GM12878 (cell line): ENCODE measurements at places on chromosomes 1 and 21.

DNA sequence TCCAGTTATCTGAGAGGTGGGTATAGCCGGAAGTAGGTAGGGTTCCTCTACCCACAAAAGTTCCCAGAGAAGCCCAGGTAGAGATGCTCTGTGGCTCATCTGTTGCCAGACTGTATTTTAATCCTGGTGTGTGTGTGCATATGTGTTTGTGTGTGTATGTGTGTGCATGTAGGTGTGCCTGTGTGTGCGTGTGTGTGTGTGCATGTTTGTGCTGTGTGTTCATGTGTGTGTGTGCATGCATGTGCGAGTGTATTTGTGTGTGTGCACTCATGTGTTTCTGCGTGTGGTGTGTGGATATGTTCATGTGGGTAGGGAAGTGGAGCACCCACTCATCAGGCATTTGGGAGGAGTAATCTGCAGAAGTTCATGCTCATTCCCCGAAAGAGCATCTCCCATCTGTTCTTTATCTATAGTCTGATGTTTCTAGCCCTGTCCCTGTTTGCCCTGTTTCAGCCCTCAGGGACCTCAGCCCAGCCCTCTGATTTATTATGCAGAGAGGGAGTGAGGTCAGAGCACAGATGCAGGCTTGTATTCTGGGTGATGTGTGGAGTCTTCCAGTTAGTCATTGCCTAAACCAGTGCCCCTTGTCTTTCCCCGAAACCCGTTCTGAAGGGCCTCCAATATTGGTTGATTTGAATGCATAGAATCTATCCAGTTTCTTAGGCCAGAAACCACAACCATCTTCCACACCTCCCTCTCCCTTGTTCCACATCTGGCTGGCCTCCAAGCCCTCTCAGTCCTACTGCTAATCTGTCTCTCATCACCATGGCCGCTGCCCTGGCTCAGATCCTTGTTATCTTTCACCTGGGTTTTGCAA, 69.1 kb downstream of the DISC1 start:
- no peak for DNase-seq

DNA sequence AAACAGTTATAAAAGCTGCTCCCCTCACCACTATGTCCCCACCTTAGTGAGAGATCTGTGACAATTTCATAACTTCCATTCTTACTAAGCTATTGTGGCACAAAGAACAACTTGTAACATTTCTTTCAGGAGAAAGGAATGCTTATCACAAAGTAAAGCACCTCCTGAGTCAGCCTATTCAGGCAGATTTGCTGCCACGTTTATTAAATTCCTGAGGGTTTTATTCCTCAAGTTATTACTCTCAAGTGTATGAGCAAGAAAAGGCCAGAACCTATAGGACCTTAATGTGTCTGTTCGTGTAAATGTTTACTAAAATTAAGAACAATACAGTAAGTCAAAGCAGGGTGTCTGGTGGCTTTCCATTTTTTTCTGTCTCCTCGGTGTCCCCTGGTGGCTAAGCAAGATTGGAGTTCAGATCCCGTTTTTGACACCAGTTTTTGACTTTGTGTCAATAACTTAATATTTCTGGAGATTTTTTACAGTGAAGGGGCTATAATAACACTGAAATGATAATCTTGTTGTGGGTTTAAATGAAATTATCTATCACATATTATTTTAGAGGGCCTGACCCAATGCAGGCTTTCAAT, 1539.6 kb downstream of the BRINP3 start:
- no peak for DNase-seq

- DNase-seq = no peak
These were observed 59.5 kb downstream of the C21orf91 start for GRCh38 chr21:17759511-17760178.

DNA sequence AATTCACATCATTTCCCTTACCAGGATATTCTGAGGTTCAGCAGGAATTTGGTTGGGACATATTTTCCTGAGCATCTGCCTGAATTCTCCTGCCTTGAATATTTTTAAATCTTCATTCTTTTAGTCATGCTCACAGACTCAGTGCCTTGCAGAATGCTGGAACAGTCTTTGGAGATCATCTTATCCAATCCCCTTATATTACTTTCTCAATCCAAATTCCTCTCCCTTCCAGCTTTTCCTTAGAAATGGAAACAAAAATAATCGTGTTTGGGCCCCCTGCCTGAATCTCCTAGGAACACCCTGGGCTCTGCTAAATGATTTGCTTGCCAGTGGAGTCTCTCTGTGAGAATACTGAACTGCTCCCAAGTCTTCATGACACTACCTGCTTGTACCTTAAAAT, 38.4 kb downstream of the LHX8 start:
- DNase-seq = no peak

GRCh38 chr1:223653015-223653414, 12.5 kb downstream of the CAPN8 start:
- no peak for DNase-seq

DNA sequence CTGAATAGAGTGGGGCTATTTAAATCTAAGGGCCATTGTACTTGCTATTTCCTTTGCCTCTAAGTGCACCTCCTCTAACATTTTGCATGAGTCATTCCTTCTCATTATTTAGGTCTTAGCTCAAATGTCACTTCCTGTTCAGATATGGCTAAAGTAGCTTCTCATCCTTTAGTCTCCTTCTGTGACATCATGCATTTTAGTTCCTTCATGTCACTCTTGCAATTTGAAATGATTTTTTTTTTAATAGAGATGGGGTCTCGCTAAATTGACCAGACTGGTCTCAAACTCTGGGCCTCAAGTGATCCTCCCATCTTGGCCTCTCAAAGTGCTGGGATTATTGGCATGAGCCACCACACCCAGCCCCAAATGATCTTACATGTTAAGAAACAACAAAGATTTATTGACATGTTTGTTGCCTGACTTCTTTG, 6.6 kb downstream of the TBX19 start:
- no peak for DNase-seq

DNA sequence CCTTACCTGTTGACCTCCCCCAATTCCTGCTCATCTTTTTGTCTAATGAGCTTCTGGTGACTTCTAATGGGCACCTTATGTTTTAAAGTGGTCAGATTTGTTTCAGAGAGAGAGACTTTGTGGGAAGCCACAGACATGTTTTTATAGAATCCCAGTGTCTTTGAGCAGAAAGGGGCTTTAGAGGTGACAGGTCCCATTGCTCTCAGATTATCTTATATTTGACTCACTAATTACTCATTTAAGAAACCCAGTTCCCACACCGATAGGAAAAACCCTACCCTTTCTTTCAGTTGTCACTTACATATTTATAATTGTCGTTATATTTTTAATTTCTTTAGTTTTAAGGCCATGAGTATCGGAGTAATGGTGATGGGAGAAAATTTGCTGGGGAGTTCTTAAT, 215.5 kb downstream of the CAMTA1 start:
- peak; percentile 20 for DNase-seq

GRCh38 chr1:85611856-85612255, 31.3 kb downstream of the CCN1 start:
- DNase-seq = no peak

GRCh38 chr21:38903690-38904139, 98.0 kb downstream of the ETS2 start:
- DNase-seq = no peak

GRCh38 chr21:34981791-34982190, 67.3 kb downstream of the RUNX1 start:
- DNase-seq = no peak

DNA sequence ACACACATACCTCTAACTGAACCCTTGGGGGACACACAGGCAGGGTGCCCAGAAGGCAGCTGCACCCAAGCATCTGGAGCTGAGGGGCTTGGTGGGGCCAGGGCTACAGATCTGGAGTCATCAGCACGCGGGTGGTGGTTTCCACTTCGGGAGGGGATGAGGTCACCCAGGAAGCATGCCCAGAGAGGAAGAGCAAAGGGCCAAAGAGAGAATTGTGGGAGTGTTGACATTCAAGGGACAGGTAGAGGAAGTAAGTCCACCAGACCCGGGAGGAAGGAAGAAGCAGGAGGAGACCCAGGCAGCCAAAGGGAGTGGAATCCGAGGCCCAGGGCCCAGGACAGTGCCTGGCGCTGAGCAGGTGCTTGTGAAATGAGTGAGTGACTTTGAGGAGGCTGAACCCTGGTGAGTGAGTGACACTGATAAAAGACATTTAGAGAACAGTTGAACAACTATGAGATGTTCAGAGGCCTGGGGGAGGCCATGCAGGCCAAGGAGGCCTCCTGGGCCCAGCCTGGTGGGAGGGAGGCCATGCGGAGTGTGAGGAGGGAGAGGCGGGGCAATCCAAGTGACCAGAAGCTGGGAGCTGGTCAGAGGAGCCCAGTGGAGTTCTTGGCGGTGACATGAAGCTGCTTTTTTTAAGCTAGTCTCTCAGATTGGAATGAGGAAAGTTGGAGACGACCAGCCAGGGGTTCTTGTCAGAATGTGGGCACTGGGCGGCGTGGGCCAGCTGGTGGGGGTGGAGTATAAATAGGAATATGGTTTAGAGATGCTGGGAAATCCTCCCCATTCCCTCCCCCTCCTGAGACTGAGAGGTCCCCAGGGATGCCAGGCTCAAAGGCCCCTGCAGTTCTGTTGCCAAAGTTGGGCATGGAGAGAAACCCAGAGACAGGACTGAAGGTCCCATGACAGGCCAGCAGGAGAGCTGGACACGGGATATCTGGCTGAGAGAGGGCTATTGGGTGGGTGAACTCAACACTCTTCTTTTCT, 7.9 kb downstream of the CDK18 start:
- DNase-seq = no peak

DNA sequence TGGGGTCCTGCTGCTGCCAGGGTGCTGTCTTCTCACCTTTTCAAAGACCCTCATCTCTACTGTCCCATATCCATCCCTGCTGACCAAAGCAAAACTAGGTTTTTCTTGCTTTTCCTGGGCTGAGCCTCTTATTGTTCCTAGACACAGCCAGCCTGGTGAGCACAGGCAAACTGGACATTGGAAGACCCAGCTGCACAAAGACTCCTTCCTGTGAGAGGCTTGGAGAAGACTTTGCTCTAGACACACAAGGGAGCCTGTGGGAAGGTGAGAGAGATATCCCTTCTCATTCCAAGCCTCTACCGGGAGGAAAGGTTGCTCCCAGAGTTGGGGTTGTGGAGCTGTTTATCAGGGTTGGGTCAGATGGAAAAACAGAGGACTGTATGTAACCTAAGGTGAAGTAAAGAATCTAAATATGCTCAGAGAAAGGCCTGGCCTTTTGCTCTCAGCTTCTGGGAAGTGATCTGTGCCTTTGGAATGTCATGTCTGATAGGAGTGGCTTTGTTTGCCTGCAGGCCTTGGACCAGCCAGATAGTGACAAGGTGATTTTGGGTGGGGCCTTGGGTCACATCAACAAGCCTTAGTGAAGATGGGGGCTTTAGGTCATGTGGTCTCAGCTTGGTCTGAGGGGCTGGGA, 87.6 kb upstream of the RUNX1 start:
- DNase-seq = no peak

GRCh38 chr1:30773722-30774358, 16.3 kb upstream of the LAPTM5 start:
- no peak for DNase-seq

- DNase-seq = no peak
These were observed 28.8 kb upstream of the ZBTB18 start for GRCh38 chr1:244022311-244022710.

DNA sequence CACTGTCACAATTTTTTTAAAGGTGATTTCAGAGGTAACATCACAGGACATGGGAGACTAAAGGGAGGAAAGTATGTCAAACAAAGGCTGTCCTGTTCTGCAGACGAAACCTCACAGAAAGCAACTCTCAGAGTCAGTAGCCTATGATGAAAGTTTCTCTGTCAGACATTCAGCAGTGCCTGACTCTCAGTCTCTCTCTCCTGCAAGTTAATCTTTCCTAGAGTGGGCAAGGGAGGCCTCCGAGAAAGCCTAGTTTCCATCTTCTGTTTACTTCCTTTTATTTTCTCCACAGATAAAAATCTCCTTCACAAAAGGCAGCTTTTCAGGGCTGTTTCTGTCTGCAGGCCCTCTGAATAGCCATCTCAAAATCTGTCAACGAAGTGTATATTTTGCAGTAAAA, 24.9 kb upstream of the FMO2 start:
- DNase-seq = peak; percentile 4

DNA sequence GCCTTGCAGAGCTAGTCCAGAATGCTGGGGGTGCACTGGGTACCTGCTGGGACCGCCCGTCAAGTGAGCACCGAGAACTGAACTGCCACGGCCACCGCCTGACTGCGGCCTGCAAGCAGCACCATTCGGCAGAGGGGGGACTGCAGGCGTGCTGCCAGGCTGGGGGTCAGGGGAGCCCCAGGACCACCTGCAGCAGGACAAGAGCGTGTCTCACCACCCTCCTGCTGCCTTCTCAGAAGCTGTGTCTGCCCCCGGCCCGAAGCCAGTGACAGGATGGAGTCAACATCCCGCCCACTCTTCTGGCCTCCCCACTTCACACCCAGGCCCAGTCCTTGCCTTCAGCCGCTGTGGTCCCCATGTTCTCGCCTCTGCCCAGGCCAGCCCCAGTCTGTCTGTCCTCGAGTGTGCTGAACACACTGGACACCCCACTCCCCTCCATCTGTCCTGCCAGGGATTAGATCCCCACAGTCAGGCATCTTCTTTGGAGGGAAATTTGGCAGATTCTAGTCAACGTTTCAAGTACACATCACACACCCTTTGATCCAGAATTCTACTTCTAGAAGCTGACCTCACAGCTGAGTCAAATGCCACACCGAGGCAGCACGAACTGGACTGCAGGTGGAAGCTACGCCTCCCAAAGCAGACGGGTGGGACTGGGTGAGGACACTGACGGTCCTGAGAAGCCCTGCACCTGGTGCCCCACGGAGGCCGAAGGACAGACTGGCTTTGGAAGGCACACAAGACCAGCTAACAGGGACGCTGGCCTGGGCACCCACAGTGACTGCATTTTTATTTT, 26.0 kb downstream of the PTTG1IP start:
- no peak for DNase-seq

DNA sequence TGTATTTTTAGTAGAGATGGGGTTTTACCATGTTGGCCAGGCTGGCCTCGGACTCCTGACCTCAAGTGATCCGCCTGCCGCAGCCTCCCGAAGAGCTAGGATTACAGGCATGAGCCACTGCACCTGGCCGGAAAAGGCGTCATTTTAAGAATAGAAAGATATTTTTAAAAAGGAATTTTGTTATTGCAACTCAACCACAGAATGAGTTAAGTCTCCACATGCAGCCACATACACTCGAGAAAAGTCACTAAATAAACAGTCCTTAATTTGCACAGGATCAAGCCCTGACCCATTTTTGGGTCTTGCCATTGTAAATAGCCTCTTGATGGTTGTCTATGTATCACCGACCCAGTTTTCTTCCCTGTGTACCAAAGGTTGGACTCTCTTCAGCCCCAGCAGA, 85.5 kb downstream of the FBXO2 start:
- DNase-seq = no peak

GRCh38 chr1:6435129-6435528, 10.6 kb downstream of the ESPN start:
- no peak for DNase-seq

DNA sequence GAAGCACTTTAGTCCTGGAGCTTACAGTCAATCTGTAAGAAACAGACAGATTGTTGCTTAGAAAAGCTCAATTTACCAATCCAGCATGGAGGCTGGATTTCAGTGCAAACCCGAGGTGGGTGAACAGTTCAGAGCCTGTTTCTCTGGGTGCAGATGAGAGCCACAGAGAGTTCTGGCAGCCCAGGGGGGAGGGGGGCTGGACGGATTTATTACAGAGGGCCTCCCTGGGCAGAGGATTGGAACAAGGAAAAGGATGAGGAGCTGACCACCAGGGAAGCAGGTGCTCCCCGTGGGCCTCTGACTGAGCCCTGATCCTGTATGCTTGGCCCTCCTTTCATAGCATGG, 38.0 kb upstream of the EPS8L3 start:
- no peak for DNase-seq
